T-helper 9 cell (primary cell): ENCODE measurements at places on chromosomes 11 and 22.

GRCh38 chr11:46594374-46594700 lies 514 bp upstream of the AMBRA1 start:
- DNase-seq = no peak

GRCh38 chr11:115222863-115223530 lies 281.2 kb downstream of the CADM1 start:
- no peak for DNase-seq

DNA sequence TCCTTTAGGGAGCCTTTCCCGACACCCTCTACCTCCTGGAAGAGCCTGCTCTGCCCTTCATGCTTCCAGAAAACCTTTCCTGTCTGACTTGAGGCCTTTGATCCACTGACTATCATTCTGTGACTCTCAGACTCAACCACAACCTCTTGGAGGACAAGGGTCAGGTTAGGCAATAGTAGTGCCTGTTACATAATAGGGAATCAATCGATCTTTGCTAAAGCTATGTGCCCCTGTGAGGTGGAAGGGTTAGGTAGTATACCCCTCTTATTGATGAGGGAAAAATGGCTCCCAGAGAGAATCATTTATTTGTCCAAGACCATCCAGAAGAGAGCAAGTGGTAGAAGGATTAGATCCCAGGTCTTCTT lies 16.2 kb downstream of the KCNC1 start:
- no peak for DNase-seq

DNA sequence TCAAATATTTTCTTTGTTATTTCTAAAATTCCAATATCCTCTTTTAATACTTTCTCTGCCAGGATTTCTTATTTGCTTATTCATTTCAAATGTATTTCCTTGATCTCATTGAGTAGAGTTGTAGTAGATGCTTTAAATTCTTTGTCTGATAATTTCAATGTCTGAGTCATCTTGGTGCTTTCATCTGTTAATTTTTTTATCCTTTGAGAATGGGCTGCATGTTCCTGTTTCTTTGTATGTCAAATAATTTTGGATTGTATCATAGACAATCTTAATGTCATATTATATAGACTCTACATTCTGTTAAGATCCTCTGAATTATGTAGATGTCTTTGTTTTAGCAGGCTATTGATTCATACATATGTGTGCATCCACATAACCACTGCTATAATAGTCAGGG lies 57.5 kb downstream of the MYEOV start:
- no peak for DNase-seq

GRCh38 chr11:95156916-95157541 lies 67.4 kb downstream of the ENDOD1 start:
- no peak for DNase-seq

GRCh38 chr22:21009638-21010425 lies 5.1 kb upstream of the P2RX6 start:
- no peak for DNase-seq

GRCh38 chr11:114799476-114799875 lies 121.1 kb downstream of the NXPE2 start:
- DNase-seq = no peak
